CD4-positive, CD25-positive, alpha-beta regulatory T cell (primary cell): ENCODE measurements at places on chromosomes 2 and 18.

- no peak for DNase-seq
Observed at GRCh38 chr2:134402410-134402809, 148.5 kb downstream of the MGAT5 start.

DNA sequence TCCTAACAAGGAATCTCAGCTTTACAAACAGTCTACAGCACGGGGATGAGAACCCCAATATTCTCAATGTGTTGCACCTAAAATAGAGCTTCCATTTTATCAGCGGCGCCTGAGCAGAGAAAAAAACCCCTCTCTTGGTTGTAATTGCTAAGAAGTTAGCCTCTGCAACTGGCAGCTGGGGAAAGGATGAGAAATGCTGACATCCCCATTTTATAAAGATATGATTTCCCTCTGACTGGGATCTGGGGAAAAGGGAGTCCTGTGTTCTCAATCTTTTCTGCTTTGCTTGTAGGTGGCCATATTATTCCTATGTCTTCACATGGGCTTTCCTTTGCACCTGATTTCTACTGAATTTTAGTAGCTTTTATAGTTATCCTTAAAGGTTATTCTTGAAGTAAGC, 981.4 kb upstream of the DDX18 start:
- DNase-seq: no peak

DNA sequence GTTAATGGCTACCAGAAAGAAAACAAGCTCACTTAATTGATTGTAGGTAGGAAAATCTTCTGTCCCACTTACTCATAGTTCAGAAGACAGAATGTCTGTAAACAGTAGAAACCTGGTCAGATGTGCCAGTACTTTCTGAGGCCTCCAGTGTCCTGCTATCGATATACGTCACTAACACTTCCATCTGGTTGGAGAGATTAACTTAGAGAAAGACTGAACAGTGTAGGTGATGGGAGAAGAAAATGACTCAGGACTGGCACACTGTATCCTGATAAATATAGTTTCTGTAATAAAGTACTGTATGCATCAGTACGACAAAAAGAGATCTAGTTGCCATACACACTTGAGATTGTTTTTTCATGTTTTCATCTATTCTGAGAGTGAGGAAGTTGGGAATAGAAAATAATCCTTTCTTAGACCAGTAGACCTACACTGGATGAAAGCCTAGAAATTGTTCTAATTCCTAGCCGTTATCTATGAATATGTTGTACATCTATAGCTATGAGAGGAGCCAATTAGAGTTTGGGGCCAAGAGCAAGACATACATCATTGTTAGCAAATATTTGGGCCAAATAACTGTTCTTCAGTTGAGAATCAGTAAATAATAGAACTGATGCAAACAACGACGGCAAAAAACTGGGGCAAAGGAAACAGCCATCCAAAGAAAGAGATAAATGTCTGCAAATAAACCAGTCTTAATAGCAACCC, 105.9 kb downstream of the NAT8 start:
- DNase-seq: no peak

DNA sequence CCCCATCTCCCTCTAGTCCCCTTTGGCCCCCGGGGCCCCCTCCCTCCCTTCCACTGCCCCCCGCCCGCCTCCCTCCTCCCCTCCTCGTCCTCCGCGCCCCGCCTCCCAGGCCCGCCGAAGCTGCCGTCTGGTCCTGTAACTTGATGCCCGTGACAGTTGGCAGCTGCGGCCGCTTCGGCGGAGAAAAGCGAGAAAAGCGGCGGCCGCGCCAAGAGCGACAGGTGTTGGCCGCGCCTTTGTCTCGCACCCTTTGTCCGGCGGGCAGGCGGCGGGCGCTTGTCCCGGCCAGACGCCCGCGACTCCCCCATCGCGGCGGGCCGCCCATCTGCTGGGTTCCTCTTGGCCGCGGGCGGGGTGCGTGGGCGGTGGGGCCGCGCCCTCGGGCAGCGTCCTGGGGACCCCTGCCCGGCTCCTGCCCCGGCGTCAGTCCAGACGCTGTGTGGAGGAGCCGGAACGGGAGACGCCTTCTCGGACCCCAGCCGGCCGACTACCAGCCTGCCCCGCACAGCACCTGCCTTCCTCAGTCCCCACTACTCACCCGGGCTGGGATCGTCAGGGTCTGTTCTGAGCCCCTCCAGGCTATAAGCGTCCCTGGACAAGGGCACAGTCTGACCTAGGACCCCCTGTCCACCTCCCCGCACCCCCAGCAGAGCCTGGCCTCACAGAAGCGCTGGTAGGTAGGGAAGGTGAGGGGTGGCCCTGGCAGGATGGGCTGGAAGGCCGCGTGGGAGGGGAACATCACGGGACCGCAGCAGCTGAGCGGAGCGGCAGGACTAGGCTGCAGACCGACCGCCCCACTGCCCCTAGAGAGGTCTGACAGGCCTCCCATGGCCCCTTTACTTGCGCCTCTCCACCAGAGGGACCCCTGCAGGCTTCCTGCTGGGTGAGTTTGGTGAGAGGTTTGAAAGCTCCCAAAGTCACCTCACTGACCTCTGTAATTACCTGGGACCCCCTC, 1.2 kb upstream of the HES6 start:
- no peak for DNase-seq

GRCh38 chr2:233061591-233062450, 1.7 kb downstream of the INPP5D start:
- no peak for DNase-seq

DNA sequence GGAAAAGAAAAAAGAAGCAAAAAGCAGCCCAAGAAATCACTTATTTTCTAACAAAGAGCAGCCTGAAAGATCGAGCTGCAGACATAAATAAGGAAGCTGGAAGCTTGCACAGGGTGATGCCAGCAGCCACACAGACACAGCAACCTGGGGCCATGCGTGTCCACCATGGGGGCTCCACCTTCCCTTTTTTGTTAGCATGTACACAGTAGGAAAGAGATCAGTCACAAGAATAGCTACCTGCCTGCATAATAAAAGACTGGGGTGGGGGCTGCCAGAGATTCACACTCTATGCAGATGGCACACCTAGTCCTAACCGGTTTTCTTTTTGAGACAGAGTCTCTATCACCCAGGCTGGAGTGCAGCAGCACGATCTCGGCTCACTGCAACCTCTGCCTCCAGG, 2.9 kb upstream of the CNOT11 start:
- no peak for DNase-seq

DNA sequence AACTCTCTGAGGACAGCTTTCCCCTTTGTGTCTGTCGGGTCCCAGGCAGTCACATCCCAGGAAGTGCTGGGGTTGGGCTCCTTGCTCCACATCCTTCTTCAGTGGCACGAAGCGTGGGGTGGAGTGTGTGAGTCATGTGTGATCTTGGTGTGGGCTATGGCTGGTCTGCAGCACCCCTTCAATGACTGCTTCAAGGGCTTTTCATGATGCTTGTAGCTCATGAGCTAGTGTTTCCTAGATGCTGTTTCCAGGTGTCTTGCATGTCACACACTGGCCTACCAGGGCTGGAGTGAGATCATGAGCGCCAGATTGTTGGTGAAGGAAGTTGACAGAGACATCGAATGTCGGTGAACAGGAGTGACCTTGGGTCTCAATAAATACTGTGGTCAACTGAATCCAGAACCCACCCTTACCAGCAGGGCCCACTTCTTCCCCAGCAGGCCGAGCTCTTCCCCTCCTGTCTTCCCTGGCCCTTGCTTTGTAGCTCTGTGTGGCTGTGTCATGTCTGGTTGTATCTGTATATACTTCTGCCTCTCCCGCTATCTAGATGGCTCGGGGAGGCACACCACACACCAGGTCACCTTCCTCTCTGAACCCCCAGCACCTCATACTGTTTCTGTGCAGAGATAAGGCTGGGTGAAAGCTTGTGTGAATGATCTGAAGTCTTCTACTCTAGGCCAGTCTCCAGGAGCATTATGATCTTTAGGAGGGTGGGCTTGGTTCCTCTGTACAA, 3.8 kb downstream of the C2orf92 start:
- no peak for DNase-seq

GRCh38 chr2:55051026-55051866, 995 bp upstream of the RTN4 start:
- peak; percentile 28 for DNase-seq

DNA sequence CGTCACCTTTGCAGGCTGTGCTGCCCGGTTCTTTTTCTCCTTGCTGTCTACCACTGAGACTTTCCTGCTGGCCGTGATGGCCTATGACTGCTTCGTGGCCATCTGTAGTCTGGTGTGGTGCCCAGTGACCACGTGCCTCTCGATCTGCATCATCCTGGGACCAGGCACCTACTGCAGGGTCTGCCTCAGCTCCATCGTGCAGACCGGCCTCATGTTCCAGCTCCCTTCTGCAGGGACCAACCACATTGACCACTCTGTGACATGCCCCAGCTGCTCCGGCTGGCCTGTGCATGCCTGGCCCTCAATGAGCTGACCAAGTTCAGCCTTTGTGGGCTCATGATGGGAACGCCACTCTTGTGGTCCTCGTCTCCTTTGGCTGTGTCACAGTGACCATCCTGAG, 26.7 kb downstream of the COPS9 start:
- no peak for DNase-seq

DNA sequence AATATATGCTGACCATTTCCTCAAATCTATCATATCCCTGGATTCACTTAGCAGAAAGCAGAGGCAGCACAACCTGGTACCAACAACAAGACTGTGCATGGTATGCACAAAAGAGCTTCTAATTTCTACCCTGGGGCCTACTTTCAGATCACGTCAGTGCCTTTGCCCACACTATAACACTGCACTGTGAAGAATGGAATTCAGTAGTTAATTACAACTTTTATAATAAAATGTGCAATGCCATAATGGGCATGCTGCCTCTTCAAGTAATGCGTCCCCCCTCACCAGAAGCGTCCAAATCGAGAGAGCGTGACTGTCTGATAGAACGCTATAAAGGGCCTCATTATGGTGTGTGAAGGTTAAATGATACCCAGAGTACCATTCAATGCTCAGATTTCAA, 328.1 kb upstream of the PKDCC start:
- DNase-seq: no peak

GRCh38 chr2:106577255-106577651, 90.1 kb downstream of the CD8B2 start:
- no peak for DNase-seq

- DNase-seq: no peak
Observed at GRCh38 chr2:128271911-128272600, 46.6 kb downstream of the HS6ST1 start.

DNA sequence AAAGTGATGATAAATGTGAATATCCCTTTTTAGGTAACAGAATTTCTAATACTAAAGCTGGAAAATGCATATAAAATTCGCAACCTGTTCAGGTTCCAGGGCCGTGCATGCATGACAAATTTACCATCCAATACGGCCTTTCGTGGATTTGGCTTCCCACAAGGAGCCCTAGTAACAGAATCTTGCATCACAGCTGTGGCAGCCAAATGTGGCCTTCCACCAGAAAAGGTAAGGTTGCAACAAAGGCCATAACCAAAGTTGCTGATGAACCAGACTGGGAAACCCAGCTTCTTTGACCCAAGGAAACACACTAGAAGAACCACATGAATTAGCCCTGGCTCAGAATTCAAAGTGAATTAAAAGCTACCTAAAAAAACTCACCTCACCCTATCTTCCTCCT, 49.6 kb upstream of the BZW1 start:
- no peak for DNase-seq

GRCh38 chr2:126543081-126543480, 112.9 kb upstream of the GYPC start:
- DNase-seq: no peak

DNA sequence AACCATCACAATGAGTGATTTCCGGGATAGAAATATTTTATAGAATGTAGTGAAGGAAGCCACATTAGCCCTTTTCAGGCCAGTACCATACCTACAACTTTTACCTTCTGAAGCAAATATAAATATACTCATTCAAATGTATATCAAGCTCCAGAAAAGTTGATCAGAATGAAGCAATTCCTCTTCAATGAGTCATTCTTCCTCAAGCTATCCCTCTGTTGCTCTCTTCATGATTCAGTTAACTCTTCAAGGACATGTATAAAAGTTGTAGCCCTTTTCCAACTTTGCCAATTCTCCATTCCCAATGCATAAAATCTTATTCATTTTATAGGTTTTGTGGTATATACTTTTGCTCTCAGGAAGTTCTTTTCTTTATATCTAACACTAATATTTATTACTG, 242.1 kb upstream of the RGPD4 start:
- no peak for DNase-seq

DNA sequence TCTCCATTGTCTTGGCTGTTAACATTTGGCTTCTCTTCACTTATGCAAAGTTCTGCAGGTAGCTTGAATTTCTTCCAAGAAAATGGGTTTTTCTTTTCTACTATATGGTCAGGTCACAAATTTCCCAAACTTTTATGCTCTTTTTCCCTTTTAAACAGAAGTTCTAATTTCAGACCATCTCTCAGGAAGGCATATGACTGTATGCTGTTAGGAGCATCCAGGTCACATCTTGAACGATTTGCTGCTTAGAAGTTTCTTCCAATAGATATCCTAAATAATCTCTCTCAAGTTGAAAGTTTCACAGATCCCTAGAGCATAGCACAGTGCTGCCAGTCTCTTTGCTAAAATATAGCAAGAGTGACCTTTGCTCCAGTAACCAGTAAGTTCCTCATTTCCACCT, 932.5 kb downstream of the DPP10 start:
- DNase-seq: no peak

GRCh38 chr2:182240862-182241371, 185.9 kb downstream of the PDE1A start:
- no peak for DNase-seq

DNA sequence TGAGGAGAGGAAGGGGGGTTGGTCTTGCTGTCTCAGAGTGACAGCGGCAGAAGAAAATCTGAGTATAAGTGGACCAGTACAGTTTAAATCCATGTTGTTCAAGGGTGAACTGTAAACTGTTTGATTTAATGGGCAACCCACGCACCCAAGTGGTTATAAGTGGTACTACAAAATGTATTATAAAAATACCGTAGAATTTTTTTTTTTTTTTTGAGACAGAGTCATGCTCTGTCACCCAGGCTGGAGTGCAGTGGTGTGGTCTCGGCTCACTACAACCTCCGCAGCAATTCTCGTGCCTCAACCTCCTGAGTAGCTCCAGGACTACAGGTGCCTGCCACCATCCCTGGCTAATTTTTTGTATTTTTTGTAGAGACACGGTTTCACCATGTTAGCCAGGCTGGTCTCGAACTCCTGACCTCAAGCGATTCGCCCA, 2.1 kb upstream of the CHCHD5 start:
- DNase-seq: peak; percentile 76

- DNase-seq: no peak
Observed at GRCh38 chr2:134677856-134678756, 40.7 kb downstream of the TMEM163 start.

- no peak for DNase-seq
Observed at GRCh38 chr18:14969500-14969899, 221.5 kb downstream of the ANKRD30B start.

GRCh38 chr2:149819356-149819957, 231.9 kb upstream of the MMADHC start:
- DNase-seq: no peak

- DNase-seq: no peak
Observed at GRCh38 chr2:96264086-96264485, 1.7 kb downstream of the TMEM127 start.

DNA sequence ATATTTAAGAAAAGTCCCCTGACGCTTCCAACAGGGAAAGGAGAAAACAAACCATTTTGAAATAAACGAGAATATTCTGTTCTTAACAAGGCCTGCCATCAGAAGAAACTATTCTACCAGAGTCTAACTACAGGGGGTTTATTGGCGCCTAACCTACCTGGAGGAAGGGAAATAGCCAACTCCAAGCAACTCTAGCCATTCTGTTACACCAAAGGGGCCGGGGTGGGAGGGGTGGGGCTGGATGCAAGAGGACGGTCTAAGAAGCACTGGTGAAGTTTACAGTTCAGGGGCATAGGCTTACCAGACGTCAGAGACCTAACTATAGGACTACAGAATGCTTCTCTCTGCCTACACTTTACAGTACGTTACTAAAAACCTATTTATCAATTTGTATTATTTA, 60.5 kb upstream of the GALNT5 start:
- DNase-seq: no peak
